ENCODE measurements at places on chromosomes 1 and 21.

DNA sequence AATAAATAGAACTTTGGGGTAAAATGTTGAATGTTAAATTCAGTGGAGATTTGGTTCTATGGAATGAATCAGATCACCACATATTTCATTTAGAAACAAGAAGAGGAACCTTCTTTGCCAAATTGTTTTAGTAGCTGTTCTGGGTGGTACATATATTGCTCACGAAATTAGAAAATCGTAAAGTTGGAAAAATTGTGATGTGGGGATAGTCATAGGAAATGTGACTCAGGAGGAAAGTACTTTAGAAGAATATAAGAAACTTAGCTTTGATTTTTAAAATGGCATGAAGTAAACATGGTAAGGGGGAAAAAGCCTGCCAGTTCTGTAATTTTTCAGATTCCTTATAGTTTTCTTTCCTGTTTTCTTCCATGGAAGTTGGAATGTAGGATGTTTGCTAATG, 27.4 kb downstream of the RRP15 start:
- DNase-seq: no peak

GRCh38 chr1:206864939-206865671, at the start of gene IL20:
Gene IL20, plus strand, starts transcription at chr1:206865623. Its CDS starts 230 bp downstream, at chr1:206865853.
- peak; percentile 82 for DNase-seq

- no peak for DNase-seq
These were observed 26.4 kb upstream of the CFHR4 start for GRCh38 chr1:196861429-196861828.

DNA sequence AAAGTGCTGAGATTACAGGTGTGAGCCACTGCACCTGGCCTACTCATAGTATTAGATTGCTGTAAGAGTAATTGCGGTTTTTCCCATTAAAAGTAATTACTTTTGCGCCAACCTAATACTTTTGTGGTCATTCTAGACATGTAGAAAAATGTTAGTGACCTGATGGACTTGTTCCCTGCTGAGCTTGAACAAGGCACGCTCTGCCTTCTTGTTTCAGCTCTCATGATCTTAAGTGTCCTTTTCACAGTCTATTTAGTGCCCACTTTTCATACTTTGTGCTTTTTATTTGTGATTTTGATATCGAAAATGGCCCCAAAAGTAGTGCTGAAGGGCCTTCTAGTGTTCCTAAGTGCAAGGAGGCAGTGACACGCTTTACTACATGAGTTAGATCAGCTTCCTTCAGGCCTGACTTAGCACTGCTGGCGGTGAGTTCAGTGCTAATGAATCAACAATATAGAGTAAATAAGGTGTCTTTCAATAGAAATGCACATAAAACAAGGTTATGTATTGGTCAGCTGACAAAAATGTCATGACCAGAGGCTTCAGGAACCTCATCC, 5.6 kb upstream of the RD3 start:
- DNase-seq: no peak

DNA sequence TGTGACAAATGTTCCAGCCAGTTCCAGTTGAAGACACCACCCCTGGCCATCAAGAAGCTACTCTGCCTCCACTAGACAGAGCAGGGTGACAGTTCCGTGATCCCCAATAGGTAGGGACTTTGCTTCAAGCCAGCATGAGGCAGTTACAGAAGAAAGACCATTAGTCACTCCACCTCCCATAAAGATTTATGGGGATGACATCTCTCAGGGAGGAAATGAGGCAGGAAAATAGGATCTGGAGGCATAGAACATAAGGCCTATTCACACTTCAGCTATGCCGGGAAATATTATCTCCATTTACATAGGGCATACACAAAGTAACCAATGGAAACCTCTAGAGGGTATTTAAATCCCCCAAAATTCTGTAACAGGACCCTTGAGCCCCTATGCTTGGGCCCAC, 3.5 kb upstream of the GBP7 start:
- no peak for DNase-seq

GRCh38 chr1:185483664-185484450, 166.8 kb upstream of the IVNS1ABP start:
- DNase-seq: no peak
